ENCODE measurements at places on chromosomes 7 and 10.

- no peak for DNase-seq
Measured at GRCh38 chr7:29309041-29309854, 114.7 kb downstream of the CHN2 start.

GRCh38 chr7:16455591-16455990 lies 9.9 kb downstream of the SOSTDC1 start:
- DNase-seq = no peak

DNA sequence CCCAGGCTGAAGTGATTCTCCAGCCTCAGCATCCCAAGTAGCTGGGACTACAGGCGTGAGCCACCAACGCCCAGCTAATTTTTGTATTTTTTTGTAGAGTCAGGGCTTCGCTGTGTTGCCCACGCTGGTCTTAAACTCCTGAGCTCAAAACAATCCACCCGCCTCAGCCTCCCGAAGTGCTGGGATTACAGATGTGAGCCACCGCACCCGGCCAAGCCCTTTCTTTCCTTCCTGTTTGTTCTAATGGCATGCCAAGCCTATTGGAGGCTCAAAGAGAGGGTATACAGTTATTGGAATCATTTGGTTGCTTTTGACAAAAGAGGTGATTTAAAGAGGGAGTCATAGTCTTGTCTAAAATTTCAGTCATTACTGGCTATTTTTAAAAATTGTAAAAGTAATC lies 46.0 kb upstream of the TRIM8 start:
- no peak for DNase-seq

- no peak for DNase-seq
Measured at GRCh38 chr10:50575477-50576244, 48.1 kb downstream of the SGMS1 start.

DNA sequence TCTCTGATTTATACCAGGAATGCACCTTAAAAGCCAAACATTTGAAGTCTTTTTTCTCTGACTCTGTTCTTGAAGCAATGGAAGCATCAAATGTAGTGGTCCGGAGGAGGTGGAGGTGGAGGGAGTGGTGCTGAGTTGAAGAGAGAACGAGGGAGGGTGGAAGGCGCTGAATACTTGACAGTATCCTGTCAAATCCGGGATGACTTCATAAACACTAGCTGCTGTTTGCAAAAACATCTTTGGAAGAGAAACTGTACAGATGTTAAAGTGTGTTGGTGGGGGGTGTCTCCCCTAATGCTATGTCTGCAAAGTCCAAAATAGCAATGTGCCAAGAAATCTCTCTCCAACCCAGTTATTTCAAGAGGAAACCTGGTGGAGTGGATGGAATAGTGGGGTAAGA lies 328.5 kb upstream of the AUTS2 start:
- DNase-seq = no peak

DNA sequence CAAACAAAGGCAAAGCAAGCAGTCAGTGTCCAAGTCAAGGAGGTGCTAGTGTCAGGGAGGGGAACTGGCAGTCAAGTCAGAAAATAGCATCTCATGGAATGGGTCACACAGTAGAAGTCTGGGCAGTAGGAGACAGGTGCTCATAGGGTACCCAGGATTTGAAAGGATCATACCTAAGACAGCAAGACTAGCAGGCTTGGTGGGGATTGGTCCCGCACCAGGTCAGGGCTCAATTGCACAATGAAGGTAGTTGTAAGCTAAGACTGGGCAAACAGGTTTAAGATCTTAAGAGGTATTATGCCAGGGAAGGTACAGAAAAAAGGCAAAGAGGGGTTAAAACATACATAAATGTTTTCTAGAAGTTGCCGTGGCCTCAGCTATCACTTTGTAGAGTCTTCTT lies 181.4 kb upstream of the ETV1 start:
- DNase-seq = no peak

- DNase-seq = no peak
Measured at GRCh38 chr7:27112955-27113949, 10.8 kb upstream of the HOXA2 start.

- DNase-seq = no peak
Measured at GRCh38 chr10:22618078-22618785, 96.1 kb downstream of the PIP4K2A start.

DNA sequence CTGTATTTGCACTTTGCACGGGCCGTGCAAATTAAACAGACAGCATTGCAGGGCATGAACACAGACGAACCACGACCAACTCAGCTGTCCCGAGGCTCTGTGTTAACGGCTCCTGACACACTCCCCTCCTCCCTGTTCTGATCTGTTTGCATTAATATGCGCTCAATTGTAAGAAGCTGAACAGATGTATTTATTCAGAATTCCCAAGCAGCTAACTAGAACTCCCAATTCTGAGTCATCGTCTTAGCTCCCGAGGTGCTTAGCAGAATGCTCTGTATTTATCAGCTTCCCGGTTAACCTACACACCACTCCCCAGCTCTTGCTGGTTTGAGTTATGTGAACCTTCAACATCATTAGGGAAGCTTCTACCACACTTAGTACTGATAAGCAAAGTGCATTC lies 286.4 kb downstream of the PTPRN2 start:
- no peak for DNase-seq

- peak; percentile 63 for DNase-seq
Measured at GRCh38 chr10:91410638-91411371, 661 bp downstream of the HECTD2 start.

DNA sequence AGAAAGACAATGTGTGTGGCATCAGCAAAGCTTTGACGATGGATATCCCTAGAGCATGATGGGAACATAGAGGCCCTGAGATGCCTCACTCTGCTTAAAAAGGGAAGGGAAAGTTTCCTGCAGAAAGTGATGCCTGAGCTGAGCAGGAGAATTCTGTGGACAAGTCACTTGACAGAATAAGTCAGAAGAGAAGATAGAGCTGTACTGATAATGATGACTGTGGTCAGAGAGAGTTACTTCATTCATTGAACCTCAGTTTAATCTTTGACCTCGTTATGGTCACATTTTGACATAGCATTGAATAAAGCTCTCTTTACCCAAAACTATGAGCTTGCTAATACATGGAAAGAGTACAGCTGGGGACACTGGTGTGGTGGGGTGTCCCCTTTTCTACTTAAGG lies 7.6 kb downstream of the CUBN start:
- no peak for DNase-seq

DNA sequence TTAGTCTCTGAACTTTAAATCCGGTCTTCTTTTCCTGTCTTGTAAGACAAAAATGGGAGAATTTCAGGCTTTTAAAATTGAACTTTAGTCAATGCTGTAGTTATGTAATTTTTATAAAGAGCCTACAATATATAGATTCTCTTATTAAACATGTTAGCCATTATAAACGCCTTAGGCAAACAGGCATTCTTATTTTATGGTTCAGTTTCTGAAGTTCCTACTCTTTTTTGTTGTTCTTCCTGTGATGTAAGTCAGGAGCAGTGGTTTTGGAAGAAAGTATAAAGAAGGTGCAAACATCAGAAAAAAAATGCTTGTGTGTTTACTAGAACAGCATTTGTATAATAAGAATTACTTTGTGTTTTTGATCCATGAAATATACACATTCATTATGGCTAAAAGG lies 41.6 kb downstream of the BICC1 start:
- no peak for DNase-seq

DNA sequence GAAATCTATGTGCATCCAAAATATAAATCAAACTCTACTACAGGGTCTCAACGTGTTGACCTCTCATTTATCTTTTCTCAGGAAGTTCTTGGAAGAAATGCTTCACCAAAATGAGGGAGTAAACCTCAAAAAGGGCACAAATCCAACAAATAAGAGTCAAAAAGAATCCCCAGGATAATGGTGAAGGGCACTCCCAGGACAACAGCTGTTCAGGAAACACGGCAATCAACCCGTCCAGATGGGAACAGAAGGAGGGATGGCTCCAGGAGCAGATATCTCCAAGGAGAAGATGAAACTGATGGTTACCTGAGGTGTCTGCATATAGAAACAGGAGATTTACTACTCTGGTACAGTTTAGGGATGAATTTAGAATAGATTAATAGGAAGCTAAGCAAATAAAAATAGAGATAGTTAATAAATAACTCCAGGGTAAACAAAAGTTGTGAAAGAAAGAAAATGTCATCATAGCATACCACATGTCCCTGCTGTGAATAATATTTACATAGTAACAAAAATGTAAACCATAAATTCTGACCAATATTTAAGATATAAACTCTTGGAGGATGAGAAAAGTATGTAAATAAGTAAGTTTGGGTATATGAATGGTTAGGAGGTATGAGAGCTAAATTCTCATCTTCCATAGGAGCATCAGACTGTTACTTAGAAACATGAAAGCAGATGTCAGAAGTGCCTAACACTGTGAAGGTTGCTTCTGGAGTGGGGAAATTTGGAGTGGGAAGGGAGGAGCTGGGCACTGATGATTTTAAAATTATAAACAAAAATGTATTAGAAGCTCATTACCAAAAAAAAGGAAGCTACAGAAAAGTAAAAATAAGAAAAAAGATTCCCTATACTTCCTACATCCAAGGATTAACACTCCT lies 237.5 kb upstream of the HPS1 start:
- no peak for DNase-seq

DNA sequence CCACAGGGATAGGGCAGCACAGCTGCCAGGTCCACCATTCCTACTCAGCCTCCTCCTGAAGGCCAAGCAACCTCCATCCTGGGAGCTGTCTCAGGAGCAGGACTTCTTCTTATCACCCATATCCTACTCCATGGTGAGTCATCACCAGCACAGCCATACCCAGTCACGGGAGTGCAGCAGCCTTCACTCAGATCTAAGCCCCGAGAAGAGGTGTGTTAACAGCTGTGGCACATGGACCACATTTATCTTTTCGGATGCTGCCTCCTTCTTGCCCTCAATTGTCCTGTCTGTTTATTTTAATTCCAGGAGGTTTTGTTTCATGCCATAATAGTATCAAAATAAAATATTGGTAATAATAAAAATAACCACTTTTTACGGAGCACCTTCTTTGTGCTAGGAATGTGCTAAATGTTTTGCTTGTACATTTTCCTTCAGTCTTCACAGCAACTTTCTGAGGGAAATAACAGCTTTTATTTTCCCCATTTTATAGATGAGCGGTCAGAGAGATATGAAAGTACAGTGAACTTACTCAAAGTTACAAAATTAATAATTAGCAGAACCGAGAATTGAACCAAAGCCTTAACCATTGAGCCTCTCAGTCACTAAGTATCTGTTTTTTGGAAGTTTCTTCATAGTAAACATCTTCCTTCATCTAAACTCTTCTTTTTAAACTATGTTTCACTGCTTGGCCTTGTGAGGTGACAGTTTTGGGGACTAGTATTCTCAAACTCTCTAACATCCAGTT lies 2.5 kb upstream of the KEL start:
- no peak for DNase-seq

DNA sequence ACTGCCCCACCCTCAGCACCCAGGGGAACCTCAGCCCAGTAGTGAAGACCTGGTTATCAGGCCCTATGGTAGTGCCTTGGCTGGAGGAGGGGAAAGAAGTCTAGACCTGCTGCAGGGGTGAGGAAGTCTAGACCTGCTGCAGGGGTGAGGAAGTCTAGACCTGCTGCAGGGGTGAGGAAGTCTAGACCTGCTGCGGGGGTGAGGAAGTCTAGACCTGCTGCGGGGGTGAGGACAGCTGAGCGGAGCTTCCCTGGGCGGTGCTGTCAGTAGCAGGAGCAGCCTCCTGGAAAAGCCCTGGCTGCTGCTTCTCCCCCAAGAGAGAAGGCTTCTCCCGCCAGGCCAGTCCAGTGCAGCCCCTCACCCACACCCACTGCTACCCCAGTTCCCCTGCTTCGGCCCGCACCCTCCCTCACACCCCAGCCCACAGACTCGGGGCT lies 6.3 kb downstream of the NOS3 start:
- DNase-seq = no peak

- no peak for DNase-seq
Measured at GRCh38 chr10:131027256-131027655, 284.3 kb downstream of the TCERG1L start.

DNA sequence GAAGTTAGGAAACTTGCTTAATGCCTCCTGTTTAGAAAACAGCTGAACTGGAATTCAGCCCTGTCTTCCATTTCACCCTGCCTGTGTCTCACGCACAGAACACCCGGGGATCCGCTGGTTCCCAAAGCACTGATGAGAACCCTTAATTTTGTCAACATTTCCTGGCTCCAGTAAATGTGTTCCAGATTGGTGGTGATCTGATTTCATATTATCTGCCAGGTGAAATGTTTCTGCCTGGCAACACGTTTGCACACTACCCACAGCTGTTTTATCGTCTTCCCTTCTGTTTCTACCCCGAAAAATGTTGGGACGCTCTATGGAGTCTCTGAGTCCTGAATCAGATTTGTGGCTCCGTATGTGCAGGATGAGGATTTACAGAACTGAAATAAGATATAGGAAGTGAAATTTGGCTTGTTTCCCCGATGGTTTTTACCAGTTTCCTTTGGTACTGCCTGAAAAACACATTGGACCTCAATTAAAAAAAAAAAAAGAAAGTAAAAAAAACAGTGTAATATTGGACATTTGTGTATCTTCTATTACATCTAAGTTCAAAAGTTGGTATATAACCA lies 29.0 kb downstream of the MRC1 start:
- DNase-seq = no peak

DNA sequence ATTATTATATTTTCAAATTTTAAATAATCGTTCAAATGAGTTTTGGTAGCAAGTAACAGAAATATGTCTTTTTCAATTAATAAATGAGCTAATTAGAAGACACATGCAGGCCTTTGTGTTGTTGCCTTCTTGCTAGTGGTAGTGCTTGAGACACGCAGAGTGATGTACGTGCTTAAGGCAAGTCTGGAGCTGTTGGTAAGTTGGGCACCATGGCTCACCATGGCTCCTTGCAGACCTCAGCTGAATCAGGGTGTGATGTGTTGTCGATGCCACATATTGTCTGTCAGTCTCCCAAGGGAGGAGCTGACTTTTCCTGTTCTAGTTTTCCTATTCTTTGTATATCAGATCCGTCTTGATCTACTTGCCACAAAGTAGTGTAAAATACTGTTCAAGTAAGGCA lies 8.3 kb downstream of the CDK14 start:
- DNase-seq = peak; percentile 62

DNA sequence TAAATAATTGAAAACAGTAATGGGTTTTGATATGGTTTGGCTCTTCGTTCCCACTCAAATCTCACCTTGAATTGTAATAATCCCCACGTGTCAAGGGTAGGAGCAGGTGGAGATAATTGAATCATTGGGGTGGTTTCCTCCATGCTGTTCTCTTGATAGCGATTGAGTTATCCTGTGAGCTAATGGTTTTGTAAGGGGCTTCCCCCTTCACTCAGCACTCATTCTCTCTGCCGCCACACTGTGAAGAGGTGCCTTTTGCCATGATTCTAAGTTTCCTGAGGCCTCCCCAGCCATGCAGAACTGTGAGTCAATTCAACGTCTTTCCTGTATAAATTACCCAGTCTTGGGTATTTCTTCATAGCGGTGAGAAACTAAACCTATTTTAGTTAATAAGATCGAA lies 551.7 kb upstream of the POT1 start:
- no peak for DNase-seq

- DNase-seq = no peak
Measured at GRCh38 chr10:53491774-53492173, 719.2 kb upstream of the MBL2 start.

DNA sequence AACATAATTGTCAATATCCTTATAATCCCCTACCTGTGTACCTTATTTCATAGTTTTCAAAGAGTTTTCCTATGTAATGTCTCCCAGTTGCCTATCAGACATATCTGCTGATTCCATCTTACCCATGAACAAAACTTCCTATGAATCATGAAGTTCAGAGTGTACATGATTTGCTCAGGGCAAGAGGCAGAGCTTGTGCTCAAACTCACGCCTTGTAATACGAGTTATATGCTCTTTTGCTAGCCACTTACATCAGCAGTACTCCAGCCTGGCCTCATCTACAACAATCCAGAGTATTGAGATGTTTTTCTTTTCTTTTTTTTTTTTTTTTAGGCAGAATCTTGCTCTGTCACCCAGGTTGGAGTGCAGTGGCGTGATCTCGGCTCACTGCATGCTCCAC lies 11.8 kb downstream of the PKD2L1 start:
- DNase-seq = no peak

Measured in NCI-H1092 treated with DMSO at 0.1 percent for 48 hours (cell line).